ENCODE measurements at places on chromosomes 2 and 18.

- DNase-seq, result no peak
Measured at GRCh38 chr2:16525265-16525887, 140.3 kb downstream of the CYRIA start.

DNA sequence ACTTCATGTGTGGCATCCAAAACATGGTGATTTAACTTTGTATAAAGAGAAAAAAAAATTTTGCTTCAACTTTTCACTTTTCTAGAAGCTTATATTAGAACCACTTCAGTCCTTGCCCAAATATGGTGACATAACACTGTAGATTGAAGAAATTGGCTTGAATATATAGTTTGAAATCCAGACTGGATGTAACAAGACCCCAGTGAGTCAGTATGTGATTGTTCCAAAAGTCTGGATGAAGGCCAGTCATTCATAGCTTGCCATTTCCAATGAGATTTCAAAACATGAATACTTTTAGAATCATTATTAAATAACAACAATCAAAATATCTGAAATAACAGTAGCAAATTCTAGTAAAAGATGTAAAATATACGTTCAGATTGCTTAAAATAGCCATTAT is 104.8 kb upstream of the FN1 start:
- no peak for DNase-seq

DNA sequence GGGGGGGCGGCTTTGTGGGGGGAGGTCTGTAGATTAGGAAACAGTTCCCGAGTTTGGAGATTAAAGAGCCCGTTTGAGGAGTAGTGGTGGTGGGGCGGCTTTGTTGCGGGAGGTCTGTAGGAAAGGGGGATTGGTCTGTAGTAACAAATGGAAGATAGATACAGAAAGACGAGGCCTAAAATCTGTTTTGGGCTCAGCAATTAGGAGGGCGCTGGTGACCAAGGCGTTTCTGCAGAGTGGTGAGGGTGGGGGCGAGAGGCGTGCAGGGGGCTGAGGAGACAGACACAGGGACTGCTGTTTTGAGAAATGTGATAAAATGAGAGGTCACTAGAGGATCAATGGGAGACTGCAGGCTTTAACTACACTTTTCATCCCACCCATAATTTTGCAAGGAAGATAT is 1.6 kb upstream of the ADNP2 start:
- no peak for DNase-seq

GRCh38 chr18:10011061-10011460 is 97.2 kb downstream of the VAPA start:
- DNase-seq, result no peak

DNA sequence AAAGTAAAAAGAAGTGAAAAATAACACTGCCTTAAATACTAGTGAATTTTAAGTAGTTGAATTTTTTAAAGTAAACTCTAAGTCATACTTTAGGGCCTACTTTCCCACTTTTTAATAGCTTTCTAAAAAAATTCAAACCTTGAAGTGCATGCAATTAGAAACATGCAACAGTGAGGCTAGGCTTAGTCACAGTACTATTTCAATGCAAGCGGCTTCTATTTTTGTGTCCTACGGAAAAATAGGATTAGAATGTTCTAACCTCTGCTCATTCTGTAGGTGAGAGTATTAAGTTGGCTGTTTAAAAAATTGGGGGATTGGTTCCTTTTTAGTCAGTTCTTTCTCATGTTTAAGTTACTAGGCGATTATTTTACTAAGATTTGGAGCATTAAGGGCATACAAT is 39.1 kb upstream of the PSMD14 start:
- DNase-seq, result no peak

DNA sequence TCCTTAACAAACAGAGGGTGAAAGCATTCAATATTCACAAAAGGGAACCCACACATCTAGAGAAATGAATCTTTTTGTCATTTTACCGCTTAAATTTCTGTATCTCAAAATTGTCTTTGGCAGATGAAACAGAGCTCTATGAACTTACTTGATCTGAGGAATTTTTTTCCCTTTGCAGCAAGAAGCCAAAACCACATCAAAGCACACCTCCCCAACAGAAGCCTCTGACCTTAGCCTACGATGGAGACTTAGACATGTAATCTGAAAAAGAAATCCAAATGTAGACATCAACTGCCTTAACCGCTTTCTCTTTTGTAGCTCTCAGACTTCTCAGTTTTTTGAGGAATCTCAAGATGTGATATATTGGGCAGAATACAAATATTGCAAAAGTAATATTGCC is 287.9 kb upstream of the HNMT start:
- DNase-seq, result no peak

- DNase-seq, result no peak
Measured at GRCh38 chr2:80475970-80476369, 171.4 kb upstream of the LRRTM1 start.

- DNase-seq, result no peak
Measured at GRCh38 chr2:80496775-80497174, 192.2 kb upstream of the LRRTM1 start.

- no peak for DNase-seq
Measured at GRCh38 chr18:76404345-76404831, 90.7 kb downstream of the ZNF516 start.

DNA sequence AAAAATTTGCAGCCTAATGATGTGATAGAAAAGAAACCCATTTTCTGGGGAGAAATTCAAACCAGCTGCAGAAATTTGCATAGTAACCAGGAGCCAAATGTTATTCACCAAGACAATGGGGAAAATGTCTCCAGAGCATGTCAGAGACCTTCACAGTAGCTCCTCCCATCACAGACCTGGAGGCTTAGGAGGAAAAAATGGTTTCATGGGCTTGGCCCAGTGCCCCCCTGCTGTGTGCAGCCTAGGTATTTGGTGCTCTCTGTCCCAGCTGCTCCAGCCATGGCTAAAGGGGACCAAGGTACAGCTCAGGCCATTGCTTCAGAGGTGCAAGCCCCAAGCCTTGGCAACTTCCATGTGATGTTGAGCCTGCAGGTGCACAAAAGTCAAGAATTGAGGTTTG is 352.9 kb downstream of the PLCL1 start:
- no peak for DNase-seq

DNA sequence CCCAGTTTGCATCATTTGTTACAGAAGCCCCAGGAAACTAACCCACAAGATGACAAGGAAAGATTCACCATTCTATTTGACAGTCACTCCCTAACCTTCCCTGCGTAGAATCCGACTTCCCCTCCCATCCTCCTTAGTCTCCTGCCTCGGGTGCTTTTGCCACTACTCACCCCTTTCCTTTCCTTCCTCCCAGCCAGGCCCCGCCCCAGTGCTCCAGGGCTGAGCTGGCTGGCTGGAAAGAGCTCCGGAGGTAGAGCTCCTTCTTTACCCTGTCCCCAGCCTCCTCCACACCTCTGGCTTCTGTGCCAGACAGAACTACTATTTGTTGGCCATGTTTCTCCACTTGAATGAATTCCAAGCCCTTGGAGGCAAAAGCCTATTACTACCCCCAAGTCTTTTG is 317.6 kb upstream of the NCKAP5 start:
- DNase-seq, result no peak

GRCh38 chr2:95761556-95761955 is 169.8 kb downstream of the TRIM43 start:
- DNase-seq, result no peak

GRCh38 chr2:159225025-159226016 is 61.2 kb downstream of the WDSUB1 start:
- no peak for DNase-seq

DNA sequence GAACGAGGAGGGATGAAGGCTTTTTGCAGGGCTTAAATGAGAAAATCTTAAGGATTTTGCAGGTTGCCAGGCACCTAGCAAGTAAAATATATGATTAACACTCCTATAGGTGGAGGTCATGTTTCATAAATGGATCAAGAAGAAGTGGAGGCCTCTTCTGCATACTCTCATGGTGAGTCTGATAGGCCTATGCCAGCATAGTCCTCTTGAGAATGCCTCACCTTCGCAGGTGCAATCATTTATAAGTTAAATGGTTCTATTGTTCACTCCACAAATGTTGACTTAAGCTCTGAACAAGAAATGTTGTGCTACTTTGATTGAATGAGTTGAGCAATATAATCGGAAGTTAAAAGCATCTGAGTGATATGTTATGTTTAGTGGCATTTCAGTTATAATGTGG is 12.1 kb downstream of the LRRTM1 start:
- no peak for DNase-seq

- DNase-seq, result no peak
Measured at GRCh38 chr18:9918016-9918680, 4.3 kb downstream of the VAPA start.

DNA sequence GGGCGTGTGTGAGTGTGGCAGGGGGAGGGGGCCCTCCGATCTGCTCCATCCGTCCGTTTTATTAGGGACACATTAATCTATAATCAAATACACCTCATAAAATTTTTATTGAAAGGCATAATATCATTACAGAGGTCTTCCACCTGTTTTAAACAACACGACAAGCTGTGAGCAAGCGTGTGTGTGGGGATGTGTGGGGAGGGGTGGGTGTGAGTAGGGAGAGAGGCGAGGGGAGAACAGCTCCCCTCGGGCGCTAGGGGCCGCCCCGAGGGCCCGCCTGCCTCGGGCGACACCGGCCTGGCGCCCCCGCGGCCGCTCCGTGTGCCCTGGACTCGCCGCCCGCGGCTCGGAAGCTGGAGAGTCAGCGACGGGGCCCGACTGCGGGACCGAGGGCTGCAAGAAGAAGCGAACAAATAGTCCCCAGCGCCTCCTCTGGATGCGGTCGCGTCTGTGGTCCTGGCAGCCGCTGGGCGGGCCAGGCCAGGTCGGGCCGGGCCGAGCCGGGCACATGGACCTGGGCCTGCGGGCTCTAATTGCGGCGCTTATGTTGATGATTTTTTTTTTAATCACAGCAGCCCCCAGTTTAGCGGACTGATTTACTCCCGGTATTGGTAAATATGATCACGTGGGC is 352 bp upstream of the HOXD9 start:
- no peak for DNase-seq

GRCh38 chr18:58862851-58863538 is 1.7 kb upstream of the ZNF532 start:
- DNase-seq, result no peak

DNA sequence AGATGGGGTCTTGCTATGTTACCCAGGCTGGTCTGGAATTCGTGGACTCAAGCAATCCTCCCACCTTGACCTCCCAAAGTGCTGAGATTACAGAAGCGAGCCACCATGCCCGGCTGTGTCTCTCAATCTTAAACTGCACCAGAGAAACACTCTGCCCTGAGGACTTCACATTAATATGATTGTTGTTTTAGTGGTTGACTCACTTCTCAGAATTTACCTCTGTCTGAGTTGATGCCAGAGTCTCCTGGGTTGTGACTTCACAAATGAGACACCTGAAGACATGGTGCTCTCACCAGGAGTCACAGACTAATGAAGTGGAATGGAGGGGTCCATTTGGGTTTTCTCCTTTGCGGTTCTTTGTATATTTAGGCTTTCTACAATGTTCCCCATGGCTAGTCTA is 61.0 kb upstream of the TGIF1 start:
- DNase-seq, result no peak

GRCh38 chr2:235234736-235235135 is 259.1 kb upstream of the AGAP1 start:
- DNase-seq, result no peak

DNA sequence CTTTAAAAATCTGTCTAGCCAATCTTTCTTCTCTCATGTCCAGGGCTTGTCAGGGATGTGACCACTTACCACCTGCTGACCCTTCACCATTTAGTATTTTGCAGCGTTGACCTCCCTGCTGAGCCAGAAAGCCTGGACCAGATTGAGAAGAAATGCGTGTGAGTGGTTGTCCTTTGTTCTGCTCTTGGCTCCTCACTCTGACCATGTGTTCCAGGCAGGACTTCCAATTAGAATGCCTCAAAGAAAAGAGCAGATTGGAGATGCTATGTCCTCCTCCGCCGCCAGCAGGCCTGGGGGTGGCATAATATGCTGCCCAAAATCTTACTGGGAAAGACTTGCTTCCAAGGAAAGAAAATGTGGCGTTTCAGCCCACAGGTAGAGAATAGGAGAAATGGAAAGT is 894.1 kb downstream of the SLC4A3 start:
- DNase-seq, result no peak

DNA sequence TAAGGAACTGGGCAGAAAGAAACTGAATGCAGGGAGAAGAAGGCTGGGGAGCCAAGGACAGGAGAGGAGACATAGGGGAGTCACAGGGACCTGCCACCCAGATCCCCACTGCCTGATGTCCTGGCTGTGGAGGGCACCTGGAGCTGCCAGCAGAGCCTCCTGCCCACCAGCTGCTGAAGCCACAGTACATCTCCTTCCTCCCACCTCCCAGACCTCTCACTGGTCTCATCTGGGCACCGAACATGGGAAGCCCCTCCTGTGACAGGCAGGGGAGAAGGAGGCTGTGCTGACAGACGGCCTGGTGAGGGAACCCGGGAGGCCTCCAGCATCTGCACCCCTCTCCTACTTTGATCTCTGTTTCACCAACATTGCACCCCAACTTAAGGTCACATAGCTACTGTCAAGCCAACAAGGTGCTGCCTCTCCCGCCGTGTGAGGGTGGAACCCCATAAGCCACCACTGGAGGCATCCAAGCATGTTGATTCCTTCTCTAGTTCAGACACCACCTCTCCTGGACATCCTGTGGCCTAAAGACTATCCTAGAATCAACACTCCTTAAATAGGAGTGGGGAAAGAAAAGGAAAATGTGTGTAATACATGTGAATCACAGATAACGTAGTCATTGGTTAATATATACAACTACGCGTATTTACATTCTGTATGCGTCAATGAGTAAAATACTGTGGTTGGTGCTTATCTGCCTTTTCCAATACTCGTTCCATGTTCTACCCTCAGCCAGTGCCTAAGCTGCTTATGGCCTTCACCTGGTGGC is 3.5 kb upstream of the RNPEPL1 start:
- peak; percentile 0 for DNase-seq

DNA sequence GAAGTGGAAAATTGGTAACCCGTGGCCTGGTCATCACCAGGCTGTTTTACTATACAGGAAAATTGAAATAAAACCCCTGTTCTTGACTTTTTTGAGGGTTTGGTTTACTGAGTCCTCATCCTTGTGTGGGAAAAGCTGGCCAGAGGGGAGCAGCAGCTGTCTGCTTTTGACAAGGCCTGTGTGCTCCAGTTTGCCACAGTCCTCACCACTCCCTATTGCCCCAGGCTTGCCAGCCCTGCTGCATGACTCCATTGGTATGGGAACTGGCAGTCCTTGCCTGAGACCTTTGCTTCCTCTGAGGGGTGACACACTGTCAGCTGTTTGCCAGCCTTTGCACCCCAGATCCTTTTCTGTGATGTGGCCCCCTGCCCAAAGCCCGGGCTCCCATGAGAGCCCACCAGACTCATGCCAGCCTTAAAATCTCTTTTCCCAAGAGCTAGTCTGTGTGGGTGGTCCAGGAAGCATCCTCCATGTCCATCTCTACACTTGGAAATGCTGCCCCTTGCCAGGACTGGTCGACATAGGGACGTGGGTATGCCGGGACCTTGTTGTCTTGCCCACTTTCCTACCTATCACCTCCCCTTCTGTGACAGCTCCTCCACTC is 39.0 kb downstream of the GLI2 start:
- no peak for DNase-seq
